ENCODE measurements at places on chromosomes 4 and X.

GRCh38 chr4:122621016-122621507 is at the start of gene IL21:
TSS of gene IL21 (minus strand) at chr4:122621066. CDS start at chr4:122621011, 55 bp downstream.
- DNase-seq = peak; percentile 31

DNA sequence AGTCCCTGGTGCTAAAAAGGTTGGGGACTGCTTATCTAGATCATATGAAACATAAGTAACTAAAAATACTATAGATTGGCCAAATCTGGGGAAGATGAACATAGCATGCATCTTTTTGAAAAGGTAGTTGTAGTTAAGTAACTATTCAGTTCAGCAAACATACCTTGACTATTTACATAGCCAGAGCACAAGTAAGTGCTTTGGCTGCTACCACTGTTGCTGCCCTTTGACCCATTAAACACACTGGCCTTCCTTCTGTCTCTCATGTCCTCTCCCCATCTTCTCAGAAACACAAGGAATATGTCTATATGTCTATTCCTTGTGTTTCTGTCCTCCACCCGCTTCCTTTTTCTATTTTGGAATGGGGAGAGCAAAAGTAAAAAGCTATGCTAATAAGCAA is 87.9 kb upstream of the SPRY1 start:
- DNase-seq = no peak

DNA sequence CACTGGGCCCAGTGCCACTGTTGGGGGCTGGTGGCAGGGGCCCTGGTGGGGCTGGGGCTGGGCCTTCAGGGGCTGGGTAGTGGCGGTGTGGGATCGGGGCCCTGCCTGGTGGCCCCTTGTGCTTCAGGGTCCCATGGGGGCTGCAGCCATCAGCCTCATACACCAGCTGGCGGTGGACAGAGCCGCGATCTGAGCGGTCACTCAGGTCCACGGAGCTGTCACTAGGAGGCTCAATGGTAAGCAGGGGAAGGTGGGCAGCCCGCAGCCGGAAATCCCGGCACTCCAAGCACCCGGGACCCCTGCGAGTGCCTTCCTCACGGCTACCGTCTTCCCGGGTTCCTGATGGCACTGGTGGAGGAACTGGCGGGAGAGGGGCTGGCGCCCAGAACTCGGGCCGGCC is 25.5 kb upstream of the KDM5C start:
- DNase-seq = no peak

DNA sequence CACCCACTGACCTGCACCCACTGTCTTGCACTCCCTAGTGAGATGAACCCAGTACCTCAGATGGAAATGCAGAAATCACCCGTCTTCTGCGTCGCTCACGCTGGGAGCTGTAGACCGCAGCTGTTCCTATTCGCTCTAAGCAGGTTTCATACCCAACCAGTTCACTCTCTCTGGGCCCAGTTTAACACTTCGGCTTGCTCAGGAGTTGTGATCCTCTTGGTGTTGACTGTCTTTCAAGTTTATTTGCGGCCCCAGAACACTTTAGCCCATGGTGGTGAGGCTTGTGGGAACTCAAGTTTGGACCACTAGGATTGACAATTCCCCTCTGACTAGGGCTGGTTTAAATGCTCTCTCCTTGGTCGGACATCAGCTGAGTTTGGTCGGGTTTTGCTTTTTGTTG is 147.0 kb downstream of the DACH2 start:
- DNase-seq = no peak

GRCh38 chr4:112910109-112910736 is 139.2 kb upstream of the ANK2 start:
- DNase-seq = no peak

DNA sequence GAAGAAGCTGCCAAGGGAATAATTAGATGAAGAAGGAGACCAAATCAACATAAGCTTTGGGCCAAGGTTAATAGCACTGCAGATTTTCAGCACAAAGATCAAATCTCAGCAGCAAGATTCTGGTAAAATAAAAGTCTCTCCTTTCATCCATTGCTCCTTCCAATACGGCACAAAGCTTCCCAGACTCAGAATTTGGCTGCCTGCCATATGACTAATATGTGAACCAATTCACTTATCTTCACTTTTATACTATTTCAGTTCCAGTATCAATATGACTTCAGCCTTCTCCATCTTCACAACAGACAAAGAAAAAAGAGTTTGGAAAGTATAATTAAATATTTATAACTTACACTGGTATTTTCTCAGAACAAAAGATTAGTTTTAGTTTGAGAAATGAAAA is 978.3 kb upstream of the GRID2 start:
- no peak for DNase-seq

- no peak for DNase-seq
Measured at GRCh38 chr4:189048119-189048518, 892.6 kb upstream of the FRG1 start.

DNA sequence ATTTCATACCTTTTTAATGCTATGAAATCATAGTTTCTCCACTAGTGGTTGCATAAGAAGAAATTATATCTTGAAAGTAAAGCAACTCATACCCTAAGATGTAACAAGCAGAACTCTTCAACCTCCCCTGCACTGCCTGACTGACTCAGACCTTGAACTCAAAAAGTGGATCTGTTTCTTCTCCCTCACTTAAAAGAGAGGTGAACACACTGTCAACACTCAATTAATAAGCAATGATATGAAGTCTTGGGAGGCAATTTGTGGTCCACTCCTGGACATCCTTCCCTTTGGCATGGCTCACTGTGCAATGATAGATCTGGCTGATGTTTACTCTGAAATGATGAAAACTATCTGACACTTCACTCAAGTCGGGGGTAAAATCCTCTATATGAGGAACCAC is 282.0 kb upstream of the DKK2 start:
- DNase-seq = no peak

GRCh38 chr4:38870098-38870808 is 2.6 kb downstream of the FAM114A1 start:
- no peak for DNase-seq

Data from activated CD4-positive, alpha-beta T cell treated with anti-CD3 and anti-CD28 coated beads, Interleukin-2, amount 50 U/mL, for 48 hours (primary cell).